Foreskin melanocyte (primary cell): ENCODE measurements at places on chromosomes 6 and 20.

DNA sequence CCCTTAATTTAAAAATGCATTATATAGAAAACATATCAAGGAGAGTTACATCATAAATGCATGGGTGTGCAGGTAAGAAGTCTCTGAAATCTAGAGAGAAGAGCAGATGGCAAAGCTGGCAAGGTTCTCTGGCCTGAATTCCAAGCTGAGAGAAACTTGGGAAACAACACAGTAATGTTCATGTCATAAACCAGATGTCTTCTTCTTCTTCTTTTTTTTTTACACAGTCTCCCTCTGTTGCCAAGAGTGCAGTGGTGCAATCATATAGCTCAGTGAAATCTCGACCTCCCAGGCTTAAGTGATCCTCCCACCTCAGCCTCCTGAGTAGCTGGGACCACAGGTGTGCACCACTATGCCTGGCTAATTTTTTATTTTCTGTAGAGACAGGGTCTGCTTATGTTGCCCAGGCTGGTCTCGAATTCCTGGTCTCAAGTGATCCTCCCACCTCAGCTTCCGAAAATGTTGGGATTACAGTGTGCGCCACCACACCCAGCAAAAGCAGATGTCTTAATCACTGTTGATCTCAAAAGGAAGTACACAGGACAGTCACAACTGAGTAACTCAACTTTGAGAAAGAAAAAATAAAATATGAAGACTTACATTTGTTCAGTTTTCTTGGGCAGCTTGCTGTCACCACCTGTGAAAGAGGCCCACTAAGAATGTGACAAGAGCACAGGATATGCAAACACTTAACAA is 77.3 kb downstream of the DNAAF9 start:
- DNase-seq = no peak

DNA sequence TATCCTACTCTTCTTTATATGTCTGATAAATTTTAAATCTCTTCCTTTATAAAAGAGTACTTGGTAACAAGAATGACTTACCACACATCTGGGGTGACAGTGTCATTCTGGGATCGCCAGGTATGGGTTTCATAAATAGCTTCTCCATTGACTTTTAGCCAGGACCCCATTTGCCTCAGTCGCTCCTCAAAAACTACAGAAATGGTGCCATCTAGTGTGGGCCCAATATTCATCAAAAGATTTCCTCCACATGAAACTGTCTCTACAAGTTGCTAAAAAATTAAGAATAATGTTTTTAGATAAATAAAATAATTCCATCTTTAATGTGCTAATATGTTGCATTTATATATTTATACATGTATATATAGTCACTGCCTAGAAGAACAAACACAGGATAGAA is 9.7 kb downstream of the FUCA2 start:
- no peak for DNase-seq

DNA sequence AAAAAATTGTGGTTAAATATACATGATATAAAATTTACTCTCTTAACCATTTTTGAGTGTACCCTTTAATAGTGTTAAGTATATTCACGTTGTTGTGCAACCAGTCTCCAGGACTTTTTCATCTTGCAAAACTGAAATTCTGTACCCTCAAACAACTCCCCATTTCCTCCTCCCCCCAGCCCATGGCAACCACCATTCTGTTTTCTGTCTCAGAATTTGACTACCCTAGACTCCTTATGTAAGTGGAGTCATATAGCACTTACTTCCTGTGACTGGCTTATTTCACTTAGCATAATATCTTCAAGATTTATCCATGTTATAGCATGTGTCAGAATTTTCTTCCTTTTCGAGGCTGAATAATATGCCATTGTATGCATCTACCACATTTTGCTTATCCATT is 5.1 kb downstream of the VPS16 start:
- no peak for DNase-seq

- DNase-seq = no peak
Measured at GRCh38 chr6:62192593-62192992, 93.4 kb downstream of the KHDRBS2 start.

GRCh38 chr6:117168296-117169063 is 96.9 kb upstream of the VGLL2 start:
- DNase-seq = no peak

DNA sequence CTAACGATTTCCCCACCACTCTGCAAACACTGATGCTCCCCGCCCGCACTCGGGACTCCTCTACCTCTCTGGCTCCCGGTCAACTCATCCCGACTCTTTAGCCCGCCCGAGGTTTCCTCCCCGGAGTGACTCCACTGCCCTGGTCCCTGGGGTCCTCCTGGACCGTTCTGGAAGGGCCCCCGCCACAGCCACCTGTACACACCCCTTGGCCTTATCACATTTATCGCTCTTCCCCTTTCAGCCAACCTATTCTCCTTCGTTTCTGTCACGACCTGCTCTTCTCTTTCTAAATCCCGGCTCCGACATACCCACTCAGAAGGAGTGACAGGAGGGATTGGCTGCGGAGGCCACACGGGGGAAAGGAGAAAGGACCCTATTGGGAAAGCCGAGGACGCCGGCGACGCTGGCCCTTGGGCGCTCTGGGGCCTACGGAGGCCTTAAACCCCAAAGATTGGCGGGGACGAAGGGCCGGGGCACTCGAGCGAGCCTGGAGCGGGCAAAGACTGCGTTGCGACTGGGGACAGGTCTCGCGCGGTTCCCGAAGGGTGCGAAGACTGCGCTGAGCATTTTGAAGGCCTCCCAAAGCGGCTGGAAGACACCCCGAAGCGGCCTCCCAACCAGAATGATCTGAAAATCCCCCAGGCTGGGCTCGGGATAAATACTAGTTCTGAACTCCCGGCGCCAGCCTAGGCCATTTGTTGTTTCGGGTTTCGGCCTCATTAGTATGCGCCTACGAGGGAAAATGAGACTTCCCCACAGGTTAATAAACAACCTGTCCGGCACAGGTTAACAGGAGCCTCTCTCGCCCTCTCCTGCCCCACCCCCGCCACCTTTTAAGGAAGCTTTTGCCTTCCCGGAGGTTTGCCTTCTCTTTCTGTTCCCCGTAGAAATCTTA is 9.2 kb downstream of the SIM1 start:
- DNase-seq = no peak

DNA sequence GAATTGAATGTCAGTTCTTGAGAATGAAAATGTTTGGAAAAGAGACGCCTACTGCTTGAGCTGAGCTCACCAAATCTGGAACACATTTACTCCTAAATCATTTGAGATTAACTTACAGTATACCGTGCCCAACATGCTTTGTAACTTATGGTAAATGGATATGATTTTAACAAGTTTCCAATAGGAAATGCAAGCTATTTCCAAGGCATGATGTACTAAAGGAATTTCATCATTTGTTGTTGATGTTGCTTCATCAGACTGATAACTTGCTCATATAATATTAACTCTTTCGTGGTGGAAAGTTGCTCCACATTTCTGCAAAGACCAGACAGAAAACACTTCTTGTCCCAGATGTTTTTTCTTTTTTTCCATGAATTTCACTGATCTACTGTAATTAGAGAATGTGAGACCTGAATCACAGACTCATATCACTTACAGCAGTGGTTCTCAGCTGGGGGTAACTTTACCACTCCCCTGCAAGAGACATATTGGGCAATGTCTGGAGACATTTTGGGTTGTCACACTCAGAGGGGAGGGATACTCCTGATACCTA is 116.6 kb upstream of the TRAF3IP2 start:
- no peak for DNase-seq

- peak; percentile 71 for DNase-seq
Measured at GRCh38 chr20:13839421-13840092, 54.7 kb downstream of the NDUFAF5 start.

- DNase-seq = no peak
Measured at GRCh38 chr6:26156850-26157250, 69.6 kb downstream of the HFE start.

DNA sequence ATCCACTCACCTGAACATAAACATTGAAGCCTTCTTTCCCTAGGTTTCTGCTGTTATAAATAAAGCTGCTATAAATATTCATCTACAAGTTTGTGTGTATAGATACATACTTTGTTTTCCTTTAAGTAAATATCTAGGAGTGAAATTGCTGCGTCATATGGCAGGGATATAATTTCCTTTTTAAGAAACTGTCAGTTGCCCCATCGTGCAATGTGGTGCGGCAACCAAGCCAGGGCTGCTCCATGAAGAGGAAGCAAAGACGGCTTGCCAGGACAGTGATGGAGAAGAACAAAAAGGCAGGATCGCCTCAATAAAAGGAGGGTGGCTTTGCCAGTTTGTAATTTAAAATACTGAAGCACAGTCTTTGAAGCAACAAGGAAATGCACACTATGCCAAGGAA is 36.6 kb downstream of the CITED2 start:
- no peak for DNase-seq

GRCh38 chr6:113110211-113110610 is 746.9 kb upstream of the MARCKS start:
- no peak for DNase-seq

GRCh38 chr6:158481690-158482473 is 78.0 kb upstream of the TMEM181 start:
- no peak for DNase-seq

- no peak for DNase-seq
Measured at GRCh38 chr6:137261761-137262160, 42.6 kb upstream of the IFNGR1 start.

- DNase-seq = no peak
Measured at GRCh38 chr6:34170346-34170745, 24.5 kb upstream of the GRM4 start.

DNA sequence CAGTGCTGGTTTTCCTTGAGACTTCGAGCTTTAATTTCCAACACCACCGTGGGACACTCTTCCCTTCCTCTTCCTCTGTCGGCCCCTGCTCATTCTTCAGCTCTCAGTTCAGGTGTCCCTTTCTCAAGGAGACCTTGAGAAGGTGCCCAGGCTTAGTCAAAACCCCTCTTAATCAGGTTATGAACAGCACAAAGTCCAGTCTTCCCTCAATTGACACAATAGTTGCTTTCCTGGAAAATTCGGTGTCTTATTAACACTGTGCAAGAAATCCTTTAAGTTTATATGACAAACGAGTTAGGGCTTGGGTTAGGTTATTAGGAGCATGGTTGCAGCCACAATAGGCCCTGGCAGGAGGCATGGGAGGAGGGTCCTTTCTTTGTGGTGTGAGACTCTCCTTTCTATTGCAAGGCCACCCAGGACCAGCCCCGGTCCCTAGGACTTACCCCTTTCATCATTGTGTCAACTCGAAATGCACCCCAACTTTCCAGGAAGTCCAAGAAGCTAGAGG is 1.5 kb upstream of the NSFL1C start:
- DNase-seq = no peak

DNA sequence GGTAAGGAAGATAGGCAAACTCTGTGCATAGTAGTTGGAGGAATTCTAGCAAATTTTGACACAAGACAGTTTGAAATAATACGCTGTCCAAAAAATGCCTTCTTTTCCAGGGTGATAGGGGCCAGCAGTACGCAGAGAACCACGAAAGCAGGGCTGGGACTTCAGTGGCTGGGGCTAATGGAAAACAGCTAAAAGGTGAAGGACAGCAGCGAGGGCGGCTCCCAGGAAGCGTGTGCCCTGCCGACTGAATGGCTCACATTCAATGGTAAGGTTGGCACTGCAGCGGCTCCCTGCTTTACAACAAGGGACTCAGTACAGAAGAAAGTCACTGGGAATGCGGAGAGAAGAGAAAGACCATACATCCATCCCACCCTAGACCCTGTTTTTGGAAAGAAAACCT is 131.1 kb downstream of the MYLK4 start:
- DNase-seq = no peak

DNA sequence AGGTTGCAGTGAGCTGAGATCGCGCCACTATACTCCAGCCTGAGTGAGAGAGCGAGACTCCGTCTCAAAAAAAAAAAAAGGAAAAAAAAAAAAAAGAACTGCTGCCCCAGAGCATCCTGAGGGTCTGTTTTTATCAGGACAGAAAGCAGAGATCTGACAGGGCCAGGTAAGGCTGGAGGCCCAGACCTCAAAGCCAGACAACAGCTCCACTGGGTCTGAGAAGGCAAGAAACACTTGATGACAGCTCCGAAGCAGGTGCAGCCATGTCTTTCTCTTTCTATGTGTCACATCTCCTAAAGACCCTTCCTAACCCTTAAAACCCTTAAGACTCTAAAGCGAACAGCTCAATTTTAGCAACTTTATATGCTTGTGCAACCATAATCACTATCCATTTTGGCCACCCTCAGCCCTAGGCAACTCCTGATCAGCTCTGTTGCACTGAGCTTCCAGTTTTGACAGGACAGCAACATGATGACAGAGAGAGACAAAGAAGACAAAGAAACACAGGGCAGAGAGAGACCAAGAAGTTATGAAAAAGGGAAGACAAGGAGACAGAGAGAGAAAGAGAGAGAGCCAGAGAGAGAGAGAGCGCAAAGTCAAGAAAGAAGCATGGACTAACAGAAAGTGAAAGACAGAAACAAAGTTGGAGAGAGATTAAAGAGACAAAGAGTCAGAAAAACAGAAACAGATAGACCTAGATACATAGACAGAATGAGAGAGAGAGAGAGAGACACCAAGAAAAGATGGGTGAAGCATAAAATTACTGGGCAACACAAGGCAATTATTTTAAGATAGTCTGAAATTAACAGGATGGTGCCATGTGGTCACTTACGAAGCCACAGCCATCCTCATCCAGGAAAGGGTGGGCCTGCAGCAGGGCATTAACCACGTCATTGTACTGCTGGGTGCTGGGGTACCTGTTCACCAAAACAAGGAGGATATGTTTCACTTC is 39.2 kb downstream of the SAMD3 start:
- no peak for DNase-seq

GRCh38 chr6:66429210-66429609 is 722.2 kb upstream of the EYS start:
- DNase-seq = no peak

DNA sequence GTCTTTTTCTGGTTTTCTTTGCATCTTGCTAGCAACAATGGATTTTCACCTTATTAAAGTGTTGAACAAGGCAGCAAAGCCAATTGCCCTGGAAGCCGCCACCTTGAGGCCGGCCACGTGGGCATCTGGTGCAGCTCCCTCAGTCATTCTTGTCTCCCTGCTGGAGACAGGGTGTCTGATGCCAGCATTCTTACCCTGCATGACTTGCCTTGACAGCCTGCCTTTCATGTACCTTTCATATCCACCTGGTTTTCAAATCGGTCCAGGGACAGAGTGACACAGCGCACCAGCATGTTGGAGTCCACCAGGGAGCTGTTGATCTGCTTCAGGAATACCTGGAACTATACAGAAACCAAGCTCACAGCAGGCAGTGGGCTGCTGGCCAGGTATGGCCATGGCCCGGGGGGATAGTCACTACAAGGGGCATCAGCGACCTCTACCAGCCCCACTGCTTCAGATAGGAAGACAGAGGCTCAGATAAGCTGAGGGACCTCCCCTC is 49.8 kb downstream of the MYH7B start:
- no peak for DNase-seq

GRCh38 chr20:57422254-57422653 is 31.1 kb downstream of the RBM38 start:
- DNase-seq = no peak

- peak; percentile 30 for DNase-seq
Measured at GRCh38 chr20:40410028-40410427, 279.0 kb downstream of the MAFB start.

- DNase-seq = no peak
Measured at GRCh38 chr6:14924126-14925024, 321.5 kb upstream of the JARID2 start.

DNA sequence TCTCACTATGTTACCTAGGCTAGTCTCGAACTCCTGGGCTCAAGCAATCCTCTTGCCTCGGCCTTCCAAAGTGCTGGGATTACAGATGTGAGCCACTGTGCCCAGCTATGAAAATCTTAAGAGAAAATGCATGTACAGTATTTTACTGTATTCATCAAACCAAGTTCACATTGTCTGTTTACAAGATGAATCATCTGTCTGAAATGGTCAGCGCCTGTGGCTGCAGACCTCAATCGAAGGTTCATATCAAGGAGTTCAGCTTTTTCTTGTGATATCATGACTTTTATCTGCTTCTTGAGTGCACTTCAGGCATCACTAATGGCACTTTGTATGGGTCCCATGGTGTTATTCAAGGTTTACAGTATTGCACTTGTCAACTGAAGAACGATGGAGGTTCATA is 155.1 kb downstream of the SLC16A10 start:
- no peak for DNase-seq
